ENCODE measurements at places on chromosomes 5 and 9. TPM values are rescaled to one million over a fixed set of nuclear protein-coding genes. Genes with fewer than 3 reads are reported as not detected.

Gene TRPM6
- 0.08 TPM for polyA plus RNA-seq

Gene PCDHGA5
- 2.6 TPM for polyA plus RNA-seq

Gene NNT
- polyA plus RNA-seq, result 93.3 TPM

Gene ACSL6
- 0.78 TPM for polyA plus RNA-seq

Gene IL4
- polyA plus RNA-seq, result not detected

Gene RMI1
- polyA plus RNA-seq, result 7.9 TPM

Gene RICTOR
- polyA plus RNA-seq, result 17.1 TPM

Gene SPINK4
- polyA plus RNA-seq, result not detected

Gene IFNE
- polyA plus RNA-seq, result not detected

GRCh38 chr5:154334406-154335064, 111.3 kb upstream of the SAP30L start:
- peak; percentile 17 for DNase-seq

DNA sequence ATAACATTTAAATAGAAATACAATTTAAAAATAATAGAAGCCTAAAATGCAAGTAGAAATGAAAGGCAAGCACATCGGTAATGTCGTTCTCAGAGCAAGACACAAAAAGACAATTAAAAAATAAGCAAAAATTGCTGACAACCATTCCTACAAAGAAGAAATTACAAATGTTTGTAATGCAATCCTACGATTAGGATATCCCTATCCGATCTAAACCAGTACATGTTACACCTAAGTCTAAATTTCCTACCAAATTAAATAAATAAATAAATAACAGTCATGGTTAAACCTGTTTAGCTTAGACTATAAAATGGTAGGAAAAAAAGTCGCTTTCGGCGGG, 90.0 kb downstream of the ANXA2R start:
- DNase-seq, result no peak

DNA sequence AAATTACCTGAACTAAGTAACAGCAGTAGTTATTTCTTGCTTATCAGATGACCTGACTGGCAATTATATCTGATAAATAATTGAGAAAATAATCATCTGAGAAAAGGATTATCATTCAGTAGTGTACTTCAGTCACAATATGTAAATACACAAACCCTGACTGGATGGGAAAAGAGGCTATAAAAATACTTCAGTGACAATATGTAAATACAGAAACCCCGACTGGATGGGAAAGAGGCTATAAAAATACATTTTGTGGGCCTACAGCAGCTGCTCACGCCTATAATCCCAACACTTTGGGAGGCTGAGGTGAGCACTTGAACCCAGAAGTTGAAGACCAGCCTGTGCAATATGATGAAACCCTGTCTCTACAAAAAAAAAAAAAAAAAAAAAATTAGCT, 11.1 kb downstream of the UBAP2 start:
- DNase-seq, result no peak

DNA sequence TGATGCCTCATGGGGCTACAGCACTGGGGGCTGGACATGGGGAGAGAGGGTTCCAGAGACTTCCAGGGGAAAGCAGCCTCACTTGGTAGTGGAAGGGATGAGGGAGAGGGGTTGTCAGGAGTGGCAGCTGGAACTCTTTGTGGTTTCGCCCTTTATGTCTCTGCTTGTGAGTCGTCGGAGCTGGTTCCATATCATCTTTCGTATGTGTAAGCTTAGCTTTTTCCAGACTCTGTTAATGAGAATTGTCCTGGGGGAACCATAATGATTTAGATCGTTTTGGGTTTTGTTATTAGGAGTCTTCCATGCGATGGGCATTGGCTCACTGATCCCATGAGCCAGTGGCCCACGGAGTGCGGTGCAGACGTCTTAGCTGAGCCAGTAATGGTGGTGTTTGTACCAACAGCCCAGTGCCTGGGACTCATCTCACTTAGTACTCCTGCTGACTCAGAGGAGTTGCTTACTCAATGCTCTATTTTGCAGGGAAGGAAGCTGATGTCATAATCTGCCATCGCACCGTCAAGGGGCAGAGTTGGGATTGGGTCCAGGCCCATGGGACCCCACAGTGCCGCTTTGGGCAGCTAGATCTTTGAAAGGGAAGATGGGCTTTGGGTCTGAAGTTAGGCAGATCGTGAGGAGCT, 48.5 kb downstream of the NEK6 start:
- DNase-seq, result no peak

GRCh38 chr5:43358726-43359125, 45.5 kb upstream of the HMGCS1 start:
- DNase-seq, result no peak

DNA sequence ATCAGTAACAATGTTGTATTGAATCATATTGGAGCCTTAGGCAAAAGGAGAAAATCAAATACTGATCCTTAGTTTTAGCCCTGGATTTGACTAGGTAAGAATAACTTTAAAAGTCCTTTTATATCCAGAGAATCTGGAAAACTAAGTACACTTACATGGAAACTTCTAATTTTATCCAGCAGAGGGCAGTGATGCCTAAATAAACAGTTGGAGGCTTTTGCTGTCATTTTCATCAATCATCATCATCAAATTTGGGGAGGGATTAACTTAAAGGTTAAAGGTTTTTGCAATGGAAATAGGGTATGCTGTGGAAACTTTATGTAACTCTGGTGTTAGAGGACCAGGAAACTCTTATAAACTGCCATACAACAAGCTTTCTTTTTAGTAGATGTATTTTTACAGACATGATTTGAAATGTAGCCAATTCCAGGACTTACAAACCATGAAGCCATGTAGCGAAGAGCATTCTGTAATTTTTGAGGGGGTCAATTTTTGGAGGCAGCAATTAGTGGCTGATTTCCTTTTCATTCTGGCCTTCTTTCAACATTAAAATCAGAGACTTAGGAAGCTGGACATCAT, 112.7 kb downstream of the OSTF1 start:
- DNase-seq, result peak; percentile 19

GRCh38 chr5:180050121-180050940, 21.2 kb downstream of the RNF130 start:
- no peak for DNase-seq

- no peak for DNase-seq
These were observed 715 bp downstream of the RC3H2 start for GRCh38 chr9:122904466-122904822.

DNA sequence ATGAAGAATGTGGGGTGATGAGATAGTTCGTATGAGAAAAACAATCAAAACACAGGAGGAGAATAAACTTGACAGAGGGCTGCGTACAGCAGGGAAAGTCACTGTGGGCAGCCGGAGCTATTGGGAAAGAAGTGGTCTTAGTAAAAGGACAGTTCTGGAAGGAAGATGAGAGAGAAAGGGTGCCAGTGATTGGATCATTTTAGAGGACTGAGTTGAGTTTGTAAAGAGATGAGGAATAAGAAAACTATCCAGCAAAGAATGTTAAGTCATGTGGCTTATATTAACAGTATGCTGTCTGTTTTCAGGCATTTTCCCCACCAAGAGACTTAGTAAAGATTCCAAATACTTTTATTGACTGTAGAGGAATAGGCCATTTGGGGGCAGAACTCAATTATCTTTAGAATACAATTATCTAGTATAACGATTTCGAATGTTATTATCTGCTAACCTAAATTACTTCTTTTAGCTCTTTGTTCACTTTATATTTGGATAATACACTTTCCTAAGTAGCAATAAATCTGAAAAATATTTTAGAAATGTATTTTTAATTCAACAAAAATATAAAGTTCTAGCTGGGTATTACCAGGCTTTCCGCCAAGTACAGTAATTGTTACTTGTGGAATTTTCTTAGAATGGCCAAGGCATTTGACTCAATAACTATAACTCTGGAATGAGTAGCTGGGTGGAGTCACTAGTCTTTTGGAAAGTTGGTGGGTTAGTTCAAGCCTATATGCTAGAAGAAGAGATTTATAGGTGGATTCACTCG, 15.5 kb upstream of the LOX start:
- DNase-seq, result no peak

- DNase-seq, result no peak
These were observed 418.3 kb upstream of the CLINT1 start for GRCh38 chr5:158277276-158277675.

GRCh38 chr5:98975682-98976407, 47.0 kb upstream of the CHD1 start:
- DNase-seq, result no peak

DNA sequence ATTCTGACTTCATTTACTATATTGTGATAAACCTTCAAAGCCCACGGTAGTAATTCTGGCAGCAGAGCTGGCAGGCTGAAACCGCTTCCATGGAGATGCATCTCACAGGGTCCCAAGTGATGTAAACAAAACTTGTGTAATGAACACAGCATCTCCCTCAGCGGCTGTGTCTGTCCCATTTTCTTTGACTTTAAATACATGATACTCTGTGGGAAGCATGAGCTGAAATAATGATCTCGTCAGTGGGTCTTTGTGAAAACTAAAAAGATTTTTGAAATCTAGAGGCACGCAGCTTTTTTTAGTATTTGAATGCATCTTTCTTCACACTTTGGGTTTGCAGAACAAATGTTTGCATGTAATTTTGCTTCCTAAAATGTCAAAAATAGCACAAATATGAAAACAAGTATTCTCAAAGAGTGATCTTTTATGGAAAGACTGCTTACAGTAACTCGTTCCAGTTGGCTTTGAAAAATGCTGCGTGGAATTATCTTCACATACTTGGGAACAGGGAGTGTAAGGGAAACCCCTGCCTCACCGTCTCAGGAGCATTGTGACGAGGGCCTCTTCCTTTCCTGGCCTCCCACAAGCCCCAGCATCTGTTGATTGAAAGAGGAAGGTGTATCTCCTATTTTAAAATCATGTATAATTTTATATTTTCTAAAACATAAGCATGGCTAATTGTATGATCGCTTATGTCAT, 18.1 kb upstream of the LPCAT1 start:
- DNase-seq, result peak; percentile 89

GRCh38 chr5:128081111-128081851, 2.3 kb upstream of the SLC12A2 start:
- DNase-seq, result no peak

GRCh38 chr5:141529002-141529401, 40.1 kb downstream of the PCDHGC5 start:
- no peak for DNase-seq

- no peak for DNase-seq
These were observed 9.4 kb upstream of the RAD23B start for GRCh38 chr9:107273634-107274033.

DNA sequence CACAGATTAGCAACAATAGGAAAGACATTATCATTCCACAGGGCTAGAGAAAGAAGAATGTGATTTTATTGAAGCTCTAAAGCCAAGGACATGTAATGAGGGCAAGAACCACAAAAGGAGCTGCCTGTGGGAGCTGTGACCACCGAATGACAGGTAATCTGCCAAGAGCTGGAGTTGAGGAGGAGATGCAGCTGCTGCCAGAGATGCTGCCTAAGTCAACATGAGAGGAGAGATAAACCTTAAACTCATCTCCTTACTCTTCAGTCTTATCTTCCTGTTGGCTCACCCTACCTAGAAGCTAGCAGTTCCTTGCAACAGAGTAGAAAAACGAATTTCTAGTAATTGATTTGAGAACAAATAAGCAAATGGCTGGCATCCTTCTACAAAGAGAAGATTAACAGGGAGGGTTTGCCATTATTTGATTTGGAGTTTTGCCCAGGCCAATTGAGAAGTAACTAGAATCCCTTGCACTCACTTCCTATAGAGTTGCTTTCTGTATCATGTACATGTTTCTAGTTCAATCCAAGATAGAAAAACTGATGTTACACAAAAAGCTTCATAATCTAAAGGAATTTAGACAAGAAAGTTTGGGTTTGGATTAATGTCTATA, 539.2 kb downstream of the TLE1 start:
- DNase-seq, result no peak

- peak; percentile 36 for DNase-seq
These were observed 776.7 kb downstream of the DTWD2 start for GRCh38 chr5:118211606-118212005.

- DNase-seq, result no peak
These were observed 185.7 kb downstream of the NR3C1 start for GRCh38 chr5:143217804-143218160.

DNA sequence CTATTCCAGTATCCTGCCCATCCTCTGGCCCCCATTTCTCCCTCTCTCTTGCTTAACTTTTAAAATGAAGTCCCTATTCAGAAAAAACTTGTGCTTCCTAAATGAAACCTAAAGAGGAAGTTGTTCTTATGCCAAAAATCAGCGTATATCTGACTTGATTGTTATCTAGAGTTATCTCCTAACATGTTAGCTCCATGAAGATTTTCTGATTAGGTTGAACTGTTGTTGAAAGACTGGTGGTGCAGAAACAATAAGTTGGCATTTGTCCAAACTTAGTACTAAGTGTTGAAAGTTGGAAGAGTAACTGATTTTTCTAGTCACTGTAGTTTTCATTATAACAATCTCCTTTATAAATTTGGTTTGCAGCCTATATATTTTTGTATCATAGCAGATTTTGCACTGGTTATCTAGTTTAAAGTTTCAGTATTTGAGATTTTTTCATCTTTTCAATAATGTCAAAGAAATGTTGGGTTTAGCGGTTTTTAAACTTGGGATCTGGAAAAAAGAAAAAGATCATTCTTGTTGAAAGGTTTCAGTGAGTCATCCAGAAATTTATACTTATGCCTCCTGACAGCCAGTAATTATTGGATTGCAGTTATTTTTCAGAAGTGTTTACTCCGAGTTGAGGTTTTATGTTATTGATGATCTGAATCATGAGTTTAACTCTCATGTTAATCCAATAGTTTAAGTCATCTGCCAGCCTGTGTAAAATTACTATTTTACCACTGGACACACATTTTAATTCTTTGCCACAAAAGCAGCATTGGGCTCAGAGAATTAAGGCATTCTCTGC, 60.6 kb downstream of the PAM start:
- DNase-seq, result no peak

DNA sequence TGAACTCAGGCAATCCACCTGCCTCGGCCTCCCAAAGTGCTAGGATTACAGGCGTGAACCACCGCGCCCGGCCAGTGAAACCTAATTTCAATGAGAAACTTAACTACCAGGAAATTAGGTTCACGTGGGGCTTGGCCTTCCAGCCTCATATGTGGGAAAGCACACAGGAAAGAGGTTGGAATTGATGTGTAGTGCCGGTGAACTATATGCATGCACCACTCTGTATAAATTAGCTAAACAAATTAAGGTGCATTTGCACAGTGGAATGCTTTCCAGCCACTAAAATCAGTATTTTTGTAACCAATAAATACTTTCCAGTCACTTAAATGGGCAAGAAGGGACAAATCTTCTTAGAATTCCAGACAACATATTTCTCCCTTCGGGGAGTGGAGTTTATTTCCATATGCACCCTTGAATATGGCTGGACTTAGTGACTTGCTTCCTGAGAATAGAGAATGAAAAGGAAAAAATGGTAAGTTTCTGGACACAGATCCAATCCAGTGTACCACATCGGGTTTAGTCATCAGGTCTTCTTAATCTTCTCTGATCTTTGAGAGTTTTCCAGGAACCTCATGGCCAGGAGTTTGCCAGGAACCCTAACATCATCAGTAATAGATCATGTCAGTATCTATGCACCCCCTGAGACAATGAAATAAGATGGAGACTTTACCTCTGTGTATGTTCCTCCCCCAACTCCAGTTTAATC, 24.9 kb downstream of the ATOX1 start:
- no peak for DNase-seq

DNA sequence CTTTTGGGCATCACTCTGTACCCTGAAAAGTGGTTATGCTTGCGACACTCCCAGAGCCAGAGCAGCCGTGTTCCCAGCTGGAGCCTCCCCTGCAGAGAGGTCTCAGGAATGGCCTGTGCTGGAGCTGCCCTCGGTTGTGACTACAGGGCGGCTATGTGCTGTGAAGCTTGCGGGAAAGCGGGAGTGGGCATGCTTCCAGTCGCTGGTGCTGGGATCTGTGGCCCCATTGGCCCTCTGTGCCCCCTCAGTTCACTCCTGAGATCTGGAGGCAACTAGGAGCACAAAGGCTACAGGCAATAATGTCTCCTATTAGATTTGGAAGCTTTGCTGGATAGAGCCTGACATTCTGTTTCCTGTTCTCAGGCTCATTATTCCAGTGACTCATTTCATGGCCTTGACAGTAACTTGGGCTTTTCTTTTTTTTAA, 56.9 kb downstream of the GPR107 start:
- DNase-seq, result no peak
